ENCODE measurements at places on chromosomes 3 and 15.

- no peak for DNase-seq
These were observed 45.0 kb downstream of the SNRK start for GRCh38 chr3:43331381-43331780.

- DNase-seq, result no peak
These were observed 43.2 kb downstream of the NBEAL2 start for GRCh38 chr3:47022641-47023071.

- DNase-seq, result no peak
These were observed 39.0 kb upstream of the TRAK1 start for GRCh38 chr3:42052132-42052483.

- no peak for DNase-seq
These were observed 30.9 kb downstream of the CCNL1 start for GRCh38 chr3:157128771-157129681.

DNA sequence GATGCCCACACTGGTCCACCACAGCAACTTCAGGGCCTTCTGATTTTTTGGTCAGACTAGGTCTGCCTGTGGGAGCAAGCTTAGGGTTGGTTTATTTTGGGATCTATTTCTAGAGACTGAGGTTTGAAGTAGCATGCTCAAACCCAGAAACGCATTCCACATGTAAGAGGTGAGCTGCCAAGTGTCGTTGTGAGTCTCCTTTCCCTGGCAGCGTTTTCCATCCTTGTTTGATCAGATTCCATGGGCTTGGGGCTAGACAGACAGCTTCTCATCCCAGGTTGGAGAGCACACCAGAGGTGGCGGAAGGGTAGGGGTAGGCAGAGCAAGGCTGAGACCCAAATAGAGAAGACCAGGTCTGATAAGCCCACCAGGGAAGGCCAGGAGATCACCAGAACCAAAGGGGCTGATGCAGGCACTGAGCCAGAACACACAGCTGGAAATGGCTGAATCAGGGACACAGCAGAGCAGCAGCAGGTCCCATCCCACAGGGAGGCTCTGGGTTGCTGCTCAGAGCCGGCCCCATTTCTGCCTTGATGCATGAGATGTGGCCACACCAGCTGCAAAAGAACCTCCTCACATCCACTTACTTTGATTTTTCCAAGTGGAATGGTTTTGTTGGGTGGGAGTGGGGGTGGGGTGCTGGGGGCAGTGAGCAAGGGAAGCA lies 186.8 kb downstream of the THSD4 start:
- DNase-seq, result no peak

DNA sequence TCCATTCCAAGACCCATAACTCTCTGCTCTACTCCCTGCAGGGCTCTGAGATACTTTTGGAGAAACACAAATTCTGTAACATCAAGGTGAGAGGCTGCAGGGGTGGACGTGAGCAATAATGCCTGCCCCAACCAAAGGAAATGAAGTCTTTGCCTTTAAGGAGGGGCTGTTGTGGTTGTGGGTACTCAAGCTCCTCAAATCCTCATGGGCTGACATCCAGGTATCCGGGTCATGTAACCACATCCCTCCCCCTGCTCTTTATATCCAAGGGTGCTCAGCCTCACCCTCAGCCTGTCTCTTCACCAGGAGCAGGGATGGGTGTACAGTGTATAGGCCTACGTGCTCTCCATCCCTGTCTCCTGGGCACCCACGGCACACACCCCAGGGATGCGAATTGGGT lies 32.3 kb downstream of the NOX5 start:
- DNase-seq, result no peak

DNA sequence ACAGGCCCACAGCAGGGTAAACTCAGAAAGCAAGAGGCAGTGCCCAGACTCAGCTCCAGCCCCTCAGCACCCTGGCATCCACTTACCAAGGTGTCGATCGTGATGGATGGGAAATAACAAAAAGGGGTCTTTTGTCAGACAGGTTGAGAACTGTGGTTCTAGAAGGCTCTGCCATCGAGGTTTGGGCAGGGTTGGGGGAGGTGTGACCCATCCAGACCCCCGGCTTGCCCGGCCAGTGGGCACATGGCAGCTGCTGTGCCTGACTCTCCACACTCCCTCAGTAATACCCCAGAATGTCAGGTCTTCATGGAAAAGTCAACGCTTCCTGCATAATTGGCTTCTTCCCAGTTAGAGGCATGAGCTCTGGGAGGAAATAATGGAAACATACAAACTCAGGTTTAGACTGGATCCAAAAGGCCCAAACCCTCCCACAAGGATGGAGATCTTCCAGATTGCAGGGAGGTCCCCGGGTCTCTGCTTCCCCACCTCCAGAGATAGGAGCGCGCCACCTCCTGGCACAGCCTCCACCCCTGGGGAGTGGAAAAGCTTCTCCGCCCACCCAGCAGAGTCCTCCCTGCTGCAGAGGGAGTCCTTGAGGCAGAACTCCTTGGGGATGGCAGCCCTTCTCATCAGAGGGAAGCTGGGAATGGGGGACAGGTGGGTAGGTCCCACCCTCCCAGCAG lies 149.8 kb upstream of the IQSEC1 start:
- no peak for DNase-seq

GRCh38 chr15:80467311-80467714 lies 63.1 kb downstream of the ARNT2 start:
- DNase-seq, result no peak

- no peak for DNase-seq
These were observed 60.2 kb downstream of the DENND4A start for GRCh38 chr15:65731926-65732325.

GRCh38 chr3:171994646-171995428 lies 44.5 kb upstream of the FNDC3B start:
- DNase-seq, result peak; percentile 82

GRCh38 chr15:68163191-68163590 lies 41.9 kb downstream of the CALML4 start:
- no peak for DNase-seq

- no peak for DNase-seq
These were observed 1.1 kb downstream of the GRAMD2A start for GRCh38 chr15:72196409-72197040.

GRCh38 chr15:27705056-27705455 lies 394.1 kb downstream of the OCA2 start:
- no peak for DNase-seq

GRCh38 chr3:73484656-73485248 lies 140.0 kb downstream of the PDZRN3 start:
- no peak for DNase-seq

- DNase-seq, result no peak
These were observed 27.7 kb downstream of the BLM start for GRCh38 chr15:90744759-90745402.

GRCh38 chr3:100205171-100205570 lies 55.6 kb upstream of the TBC1D23 start:
- DNase-seq, result no peak

- no peak for DNase-seq
These were observed 5.6 kb downstream of the RPP25 start for GRCh38 chr15:74951006-74951405.
